Foreskin melanocyte (primary cell): ENCODE measurements at places on chromosomes 6 and 20.
A peak's percentile ranks its signal among the peaks of the same experiment; 100 is the strongest.

- no peak for DNase-seq
Observed at GRCh38 chr20:60062431-60063047, 104.3 kb downstream of the CDH26 start.

DNA sequence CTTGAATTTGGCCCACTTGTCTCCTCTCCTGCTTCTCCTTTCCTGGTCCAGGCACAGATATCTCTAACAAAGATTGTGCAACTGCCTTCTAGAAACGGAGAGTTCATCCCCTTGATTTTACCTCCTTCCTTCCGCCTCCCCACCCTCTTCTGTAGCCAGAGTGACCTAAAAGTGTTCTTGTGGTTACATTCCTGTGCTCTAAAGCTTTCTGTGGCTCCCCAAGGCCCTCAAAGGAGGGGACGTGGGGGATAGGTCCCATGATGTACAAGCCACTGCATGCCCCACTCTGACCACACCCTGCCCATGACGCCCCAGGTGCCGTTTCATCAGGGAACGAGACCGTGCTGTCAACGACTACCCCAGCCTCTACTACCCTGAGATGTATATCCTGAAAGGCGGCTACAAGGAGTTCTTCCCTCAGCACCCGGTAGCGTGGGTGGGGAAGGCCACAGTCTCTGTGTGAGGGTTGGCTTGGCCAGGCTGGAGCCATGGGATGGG is 8.2 kb downstream of the CDC25B start:
- no peak for DNase-seq

GRCh38 chr20:62658593-62659178 is 16.4 kb downstream of the SLCO4A1 start:
- DNase-seq, result no peak

DNA sequence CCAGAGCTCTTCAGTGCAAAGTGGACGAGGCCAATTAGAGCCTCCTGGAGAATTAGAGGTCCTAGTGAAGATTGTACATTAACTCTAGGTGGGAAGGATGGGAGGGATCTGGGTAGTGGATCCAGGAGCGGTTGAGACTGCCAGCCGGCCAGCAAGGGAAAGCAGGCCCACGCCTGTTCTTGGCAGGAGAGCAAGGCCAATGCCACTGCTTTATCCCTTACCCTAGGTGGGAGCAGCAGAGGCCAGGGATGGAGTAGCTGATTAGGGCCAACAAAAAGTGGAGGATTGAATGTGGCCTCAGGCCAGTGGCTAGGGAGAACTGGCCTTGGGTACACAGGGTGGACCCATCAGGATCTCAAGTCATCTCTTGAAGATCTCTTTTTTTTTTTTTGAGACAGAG is 3.7 kb downstream of the ITPR3 start:
- DNase-seq, result no peak

DNA sequence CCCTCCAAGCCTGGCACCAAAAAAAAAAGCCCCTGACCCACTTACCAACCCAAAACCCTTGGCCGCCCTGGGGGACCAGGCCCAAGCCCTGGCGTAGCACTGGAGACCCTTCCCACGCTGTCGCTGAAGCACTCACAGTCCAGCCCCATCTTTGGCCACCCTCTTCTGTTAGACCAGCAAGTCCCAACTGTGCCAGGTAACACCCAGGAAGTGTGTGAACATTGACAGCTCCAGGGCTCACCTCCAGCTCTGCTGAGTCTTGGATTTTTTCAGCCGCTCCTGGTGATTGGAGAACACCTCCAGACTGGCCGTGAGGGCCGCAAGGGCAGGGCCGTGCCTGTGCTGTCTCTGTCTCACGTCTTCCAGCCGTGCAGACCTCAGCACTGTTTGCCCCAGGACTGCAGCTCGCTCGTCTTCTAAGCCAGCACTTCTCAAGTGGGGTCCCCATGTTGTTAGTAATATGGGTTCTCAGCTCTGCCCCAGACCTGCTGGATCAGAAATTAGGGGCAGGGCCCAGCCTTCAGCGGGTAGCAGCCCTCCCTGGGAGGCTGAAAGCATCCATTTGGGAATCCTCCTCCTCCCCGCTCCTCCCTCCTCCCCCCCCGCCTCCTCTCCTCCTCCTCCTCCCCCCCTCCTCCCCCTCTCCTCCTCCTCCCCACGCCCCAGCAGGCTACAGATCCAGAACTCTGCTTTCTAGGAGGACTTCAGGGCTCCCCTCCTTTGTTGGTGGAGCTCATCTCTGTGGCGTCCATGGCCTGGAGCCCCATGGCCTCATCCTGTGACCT is 18.1 kb downstream of the NPEPL1 start:
- no peak for DNase-seq

- DNase-seq, result no peak
Observed at GRCh38 chr6:49528571-49528970, 21.9 kb upstream of the C6orf141 start.

DNA sequence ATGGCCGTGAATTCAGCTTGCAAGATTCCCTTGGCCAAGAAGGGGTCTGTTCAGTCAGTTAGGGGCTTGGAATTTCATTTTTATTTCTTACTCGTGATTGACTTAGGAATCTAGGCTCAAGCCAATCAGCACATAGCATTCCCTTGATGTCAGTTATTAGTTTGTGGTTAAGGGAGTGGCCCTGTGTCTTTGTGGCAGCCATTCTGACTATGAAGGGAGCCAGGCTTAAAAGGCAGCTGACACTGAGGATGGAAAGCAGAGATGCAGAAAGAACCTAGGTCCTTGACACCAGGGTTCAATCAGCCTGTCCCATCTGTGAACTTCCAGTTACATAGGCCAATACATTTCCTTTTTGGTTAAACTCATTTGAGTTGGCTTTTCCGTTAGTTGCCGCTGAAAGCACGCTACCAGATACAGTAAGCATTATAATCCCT is 48.1 kb downstream of the MCUR1 start:
- DNase-seq, result peak; percentile 38

DNA sequence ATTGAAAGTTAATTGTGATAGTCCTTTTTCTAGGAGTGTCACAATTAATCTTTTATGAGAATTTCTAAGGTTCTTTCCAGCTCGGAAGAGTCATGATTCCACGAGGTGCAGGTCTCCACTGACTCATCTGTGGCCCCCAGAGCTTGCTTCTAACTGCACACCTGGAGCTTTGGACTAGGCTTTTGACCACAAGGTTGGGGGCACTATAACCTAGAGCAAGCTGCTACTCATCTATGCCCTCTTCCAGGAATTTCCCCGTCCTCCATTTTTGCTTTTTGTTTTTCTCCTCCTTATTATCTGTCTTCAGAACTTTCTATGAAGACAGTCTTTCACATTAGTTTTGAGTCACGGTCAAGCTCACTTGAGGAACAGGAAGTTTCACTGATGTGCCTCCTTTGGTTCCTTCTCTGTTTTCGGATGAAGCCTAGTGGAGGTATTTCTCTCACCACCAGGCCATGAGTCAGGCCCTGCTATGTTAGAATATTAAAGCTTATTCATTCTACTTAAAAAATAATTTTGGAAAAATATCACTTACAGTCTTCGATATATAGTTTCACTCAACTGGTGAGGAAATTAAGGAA is 119.2 kb upstream of the INSM1 start:
- no peak for DNase-seq

DNA sequence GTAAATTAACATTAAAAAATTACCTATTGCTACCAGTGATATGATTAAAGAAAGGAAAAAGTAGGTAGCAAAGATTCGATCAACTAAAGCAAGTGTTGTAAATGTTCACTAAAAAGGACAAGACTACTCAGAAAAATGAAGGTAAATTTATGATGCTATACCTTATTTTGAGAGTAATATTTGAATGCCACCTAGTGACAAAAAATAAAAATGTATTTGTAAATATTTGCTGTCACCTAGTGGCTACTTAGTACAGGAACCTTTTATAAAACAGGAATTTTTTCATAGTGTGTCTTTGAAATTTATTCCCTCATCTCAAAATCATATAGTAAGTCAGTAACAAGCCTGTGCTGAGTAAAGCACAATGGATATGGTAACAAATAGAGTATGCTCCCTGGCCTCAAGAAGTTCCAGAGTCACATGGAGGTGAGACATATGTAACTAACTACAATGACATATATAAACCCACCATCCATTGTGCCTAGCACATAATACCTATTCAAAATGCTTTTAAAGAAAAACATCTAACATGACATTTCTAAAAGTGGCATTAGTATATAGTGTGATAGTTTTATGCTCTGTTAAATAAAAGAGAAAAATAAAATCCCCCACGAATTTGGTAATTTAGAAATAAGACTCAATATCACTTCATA is 193.1 kb upstream of the SIM1 start:
- DNase-seq, result no peak

- DNase-seq, result no peak
Observed at GRCh38 chr20:42095221-42095620, 477.0 kb upstream of the CHD6 start.

GRCh38 chr20:24111858-24112257 is 123.3 kb upstream of the GGTLC1 start:
- DNase-seq, result no peak

GRCh38 chr20:31569163-31570020 is 35.7 kb upstream of the ID1 start:
- no peak for DNase-seq

DNA sequence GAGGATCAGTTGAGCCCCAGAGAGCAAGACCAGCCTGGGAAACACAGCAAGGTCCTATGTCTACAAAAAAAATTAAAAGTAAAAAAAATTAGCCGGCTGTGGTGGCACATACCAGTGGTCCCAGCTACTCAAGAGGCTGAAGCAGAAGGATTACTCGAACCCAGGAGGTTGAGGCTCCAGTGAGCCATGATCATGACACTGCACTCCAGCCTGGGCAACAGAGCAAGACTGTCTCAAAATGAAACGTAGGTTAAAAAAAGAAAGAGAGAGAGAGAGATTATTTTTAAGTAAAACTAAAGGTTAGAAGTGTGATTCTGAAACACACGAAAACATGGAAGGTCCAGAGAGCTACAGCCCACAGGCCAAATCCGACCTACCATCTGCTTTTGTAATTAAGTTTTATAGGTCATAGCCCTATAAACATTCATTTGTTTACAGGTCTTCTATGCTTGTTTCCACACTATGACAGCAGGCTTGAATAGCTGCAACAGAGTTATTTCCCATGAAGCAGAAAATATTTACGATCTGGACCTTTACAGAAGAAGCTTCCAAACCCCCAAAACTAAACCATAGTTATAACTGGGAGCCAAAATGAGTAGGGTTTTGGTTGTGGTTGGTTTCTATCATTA is 279.7 kb downstream of the GMDS start:
- no peak for DNase-seq
